ENCODE measurements at places on chromosomes 2 and 18.

DNA sequence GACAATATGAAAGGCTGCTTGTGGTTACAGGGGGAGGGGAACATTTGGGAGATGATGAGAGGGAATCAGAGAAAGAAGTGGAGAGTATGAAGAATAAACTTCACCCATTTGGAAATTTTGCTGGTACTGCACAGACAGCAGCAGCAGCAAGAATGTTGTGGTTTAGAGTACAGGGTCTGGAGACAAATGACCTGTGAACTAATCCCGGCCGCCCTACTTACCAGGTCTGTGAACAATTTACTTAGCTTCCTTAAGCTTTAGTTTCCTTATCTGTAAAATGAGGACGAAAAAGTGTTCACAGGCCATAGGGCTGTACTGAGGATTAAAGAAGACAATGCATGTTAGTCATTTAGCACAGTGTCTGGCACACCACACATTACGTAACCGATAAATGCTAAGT lies 685.4 kb upstream of the CELF4 start:
- DNase-seq: peak; percentile 22

GRCh38 chr18:73893880-73894279 lies 253.8 kb downstream of the FBXO15 start:
- DNase-seq: no peak

DNA sequence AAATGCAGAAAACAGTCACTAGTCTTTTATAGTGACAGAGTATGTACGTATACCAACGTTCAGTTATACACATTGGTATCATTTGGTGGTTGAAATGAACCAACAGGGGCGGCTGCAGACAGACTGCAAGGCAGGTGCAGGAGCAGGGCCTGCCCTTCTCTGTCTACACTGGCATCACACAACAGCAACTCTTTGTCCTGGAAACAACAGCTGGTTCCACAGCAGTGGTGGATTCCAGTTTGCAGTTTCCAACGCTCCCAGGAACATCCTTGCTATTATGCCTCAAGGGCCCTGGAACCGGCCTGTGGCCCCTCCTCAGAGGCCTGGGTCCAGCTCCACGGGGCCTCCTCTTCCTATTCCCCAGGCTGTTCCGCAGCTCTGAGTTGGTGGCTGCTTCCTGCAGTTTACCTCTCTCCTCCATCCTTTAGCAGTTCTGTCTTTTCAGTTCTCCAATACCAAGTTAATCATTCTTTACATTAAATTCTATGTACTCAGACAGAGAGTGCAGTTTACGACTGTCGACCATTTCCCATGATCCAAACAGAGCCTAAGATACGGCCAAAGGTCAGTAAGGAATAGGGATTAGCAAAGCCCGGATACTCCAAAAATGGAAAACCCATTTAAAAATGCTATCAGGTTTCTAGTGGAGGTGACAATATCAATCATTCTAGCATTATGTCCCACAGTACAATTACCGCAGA lies 87.8 kb downstream of the NOL10 start:
- no peak for DNase-seq

DNA sequence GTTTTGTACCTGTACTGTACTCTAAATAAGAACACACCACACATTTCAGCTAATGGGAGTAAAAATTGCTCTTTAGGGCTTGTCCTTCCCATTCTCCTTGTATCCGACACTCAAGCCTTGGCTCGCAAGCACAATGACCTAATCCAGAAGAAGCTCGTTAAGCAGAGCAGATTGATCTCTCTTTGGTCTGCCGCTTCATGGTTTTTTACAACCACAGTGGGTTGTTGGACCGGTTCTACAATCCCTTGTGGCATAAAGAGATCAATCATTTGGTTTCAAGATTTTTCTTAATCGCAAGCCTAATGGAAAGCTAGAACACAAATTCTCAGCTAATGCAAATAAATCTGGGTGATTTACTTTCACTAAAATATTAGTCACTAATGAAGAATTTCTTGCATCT lies 662.1 kb downstream of the LRP1B start:
- no peak for DNase-seq

DNA sequence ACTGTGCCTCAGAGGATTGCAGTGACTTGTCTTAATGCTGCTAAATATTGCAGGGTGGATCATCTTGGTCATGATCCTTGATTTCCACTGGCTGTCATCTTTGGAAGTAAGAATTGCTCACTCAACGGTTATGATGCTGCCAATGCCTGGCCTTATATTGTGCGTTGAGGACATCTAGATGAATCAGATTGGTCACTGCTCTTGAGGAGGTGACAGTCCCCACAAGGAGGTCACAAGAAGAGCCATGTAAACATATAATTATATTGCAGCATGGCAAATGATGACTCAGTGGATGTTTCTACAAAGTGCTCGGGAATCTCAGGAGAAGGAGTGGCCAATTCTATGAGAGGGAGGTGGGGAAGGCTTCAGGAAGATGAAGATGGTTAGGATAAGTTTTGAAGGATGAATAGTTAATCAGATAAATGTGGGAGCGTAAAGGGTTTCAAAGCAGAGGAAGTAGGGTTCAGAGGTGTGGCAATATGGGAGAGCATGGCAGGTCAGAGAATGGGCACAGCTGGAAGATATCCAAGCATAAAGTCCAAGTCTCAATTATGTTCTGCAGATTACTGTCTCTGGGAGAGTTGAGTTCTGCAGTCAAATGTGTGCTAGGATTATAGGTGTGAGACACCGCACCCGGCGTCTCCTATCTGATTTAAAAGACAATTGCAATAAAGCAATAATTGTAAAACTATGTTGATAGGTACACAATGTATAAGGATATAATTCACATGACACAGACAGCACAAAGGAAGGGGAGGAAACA lies 21.3 kb upstream of the TMEM131 start:
- DNase-seq: no peak

DNA sequence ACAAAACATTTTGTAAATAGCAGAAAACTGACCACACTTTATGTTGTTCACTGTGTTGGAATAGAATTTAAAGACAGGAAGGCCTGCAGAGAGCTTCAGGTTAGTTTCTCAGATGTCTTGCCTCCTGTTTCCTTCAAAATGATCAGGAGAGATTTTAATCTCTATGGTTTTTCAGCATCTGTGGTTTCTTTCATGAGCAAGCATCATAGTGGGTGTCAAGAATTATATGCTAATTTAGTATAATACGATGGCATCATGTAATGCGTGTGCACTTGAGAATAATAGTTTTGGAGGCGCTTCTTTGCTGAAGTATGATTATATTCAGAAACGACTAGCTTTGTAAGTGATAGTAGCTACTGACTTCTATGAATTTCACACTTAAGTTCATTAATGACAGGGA lies 149.9 kb downstream of the PLCL1 start:
- no peak for DNase-seq

GRCh38 chr2:237922641-237923361 lies 44.0 kb upstream of the UBE2F start:
- no peak for DNase-seq

DNA sequence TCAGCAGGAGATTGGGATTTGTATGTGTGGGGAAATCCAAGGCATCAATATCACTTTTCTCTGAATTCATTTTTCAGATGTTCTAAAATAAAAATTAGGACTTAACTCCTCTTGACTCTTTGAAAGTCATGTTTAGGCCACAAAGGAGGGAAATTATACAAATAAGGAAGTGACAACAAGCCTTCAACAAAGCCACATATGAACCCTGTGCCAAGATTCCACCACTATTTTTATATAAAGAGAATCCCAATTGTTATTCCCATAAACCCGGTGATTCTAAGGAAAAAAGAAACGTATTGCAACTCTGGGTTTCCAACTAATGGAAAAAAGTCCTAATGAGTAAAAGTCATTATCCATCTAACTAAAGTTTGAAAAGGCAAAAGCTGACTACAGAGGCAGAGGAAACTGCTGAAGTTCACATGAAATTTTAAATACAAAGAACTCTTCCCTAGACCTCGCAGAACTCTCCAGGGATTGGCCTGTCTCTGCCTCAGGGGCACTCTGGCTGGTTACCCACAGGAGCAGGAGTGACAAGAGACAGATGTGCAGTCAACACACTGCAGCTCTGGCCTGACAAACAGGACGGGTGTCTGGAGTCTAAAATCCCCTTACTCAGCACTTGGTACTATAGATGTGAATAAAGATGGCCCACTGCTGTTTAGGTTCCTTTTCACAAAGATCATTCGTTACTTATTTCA lies 11.5 kb downstream of the NPC1 start:
- no peak for DNase-seq

GRCh38 chr2:69086466-69086865 lies 73.5 kb downstream of the ANTXR1 start:
- no peak for DNase-seq

Measured in kidney glomerular epithelial cell (primary cell).